Activated CD4-positive, alpha-beta T cell treated with anti-CD3 and anti-CD28 coated beads, Interleukin-2, amount 10 ng/mL, durations not matched to agents 24 days and 14 days (primary cell): ENCODE measurements at places on chromosomes 7 and 10.

DNA sequence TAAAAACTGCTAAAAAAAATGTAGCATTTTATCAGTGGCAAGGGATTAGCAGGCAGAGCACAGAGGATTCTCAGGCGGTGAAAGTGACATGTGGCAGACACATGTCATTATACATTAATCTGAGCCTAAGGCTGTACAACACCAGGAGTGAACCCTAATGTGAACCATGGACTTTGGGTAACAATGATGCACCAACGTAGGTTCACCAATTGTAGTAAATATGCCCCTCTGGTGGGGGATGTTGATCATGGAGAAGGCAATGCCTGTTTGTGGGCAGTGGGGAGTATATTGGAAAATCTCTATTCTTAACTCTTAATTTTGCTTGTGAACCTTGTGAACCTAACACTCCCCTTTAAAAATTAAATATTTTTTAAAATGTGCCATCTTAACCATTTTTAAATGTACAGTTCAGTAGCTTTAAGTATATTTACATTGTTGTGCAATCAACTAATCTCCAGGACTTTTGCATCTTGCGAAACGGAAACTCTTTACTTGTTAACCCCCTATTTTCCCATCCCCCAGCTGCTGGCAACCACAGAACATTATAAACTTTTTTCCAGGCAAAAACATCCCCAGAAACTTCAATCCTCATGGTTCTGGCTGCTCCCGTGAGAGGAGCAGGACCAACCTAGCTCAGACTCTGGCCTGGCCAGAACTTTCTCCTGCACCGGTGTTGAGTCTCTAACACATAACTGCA, 29.9 kb downstream of the LRRC20 start:
- DNase-seq, result no peak

DNA sequence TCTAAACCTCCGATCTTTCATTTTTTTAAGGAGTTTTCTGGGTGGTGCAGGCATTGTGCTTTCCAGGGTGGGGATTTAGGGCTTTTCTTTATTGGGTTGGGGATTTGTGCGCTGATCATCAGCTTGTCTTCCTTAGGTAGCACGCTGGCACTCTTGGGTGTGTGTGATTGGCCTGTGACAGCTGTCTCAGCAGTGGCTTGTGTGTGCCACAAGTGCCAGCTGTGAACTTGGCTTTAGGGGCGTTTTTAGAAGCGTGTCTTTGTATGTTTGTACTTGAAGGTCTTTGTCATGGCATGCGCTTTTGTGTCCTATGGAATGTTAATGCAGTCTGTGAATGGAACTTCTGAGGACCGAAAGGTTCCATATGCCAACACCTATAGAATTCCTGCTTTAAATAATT, 788 bp downstream of the AKAP9 start:
- DNase-seq, result peak; percentile 74

GRCh38 chr7:143885951-143886350, 16.0 kb downstream of the TCAF1 start:
- DNase-seq, result no peak

- no peak for DNase-seq
Observed at GRCh38 chr10:108597031-108597430, 1326.3 kb downstream of the XPNPEP1 start.
